Cardiac muscle cell (in vitro differentiated cells and primary cell): ENCODE measurements at places on chromosomes 6 and 20.

DNA sequence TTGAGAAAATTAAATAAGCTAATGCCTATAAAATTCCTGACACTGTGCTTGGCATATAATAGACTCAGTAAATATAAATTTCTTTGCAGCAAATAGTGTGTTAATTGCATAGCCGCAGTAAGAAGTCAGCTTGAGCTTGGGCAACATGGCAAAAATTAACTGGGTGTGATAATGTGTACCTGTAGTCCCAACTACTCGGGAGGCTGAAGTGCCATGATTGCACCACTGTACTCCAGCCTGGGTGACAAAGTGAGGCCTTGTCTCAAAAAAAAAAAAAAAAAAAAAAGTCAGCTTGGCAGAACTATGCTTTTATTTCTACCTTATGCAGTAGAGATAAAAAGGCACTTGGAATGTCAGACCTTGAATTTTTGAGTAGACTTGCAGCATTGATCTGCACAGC lies 121.8 kb downstream of the AKAP7 start:
- DNase-seq, result no peak

GRCh38 chr6:126252154-126252553 lies 87.8 kb upstream of the CENPW start:
- no peak for DNase-seq

GRCh38 chr6:77456531-77457248 lies 6.6 kb downstream of the HTR1B start:
- peak; percentile 98 for DNase-seq

GRCh38 chr6:87333591-87334181 lies 4.6 kb upstream of the GJB7 start:
- DNase-seq, result peak; percentile 60

DNA sequence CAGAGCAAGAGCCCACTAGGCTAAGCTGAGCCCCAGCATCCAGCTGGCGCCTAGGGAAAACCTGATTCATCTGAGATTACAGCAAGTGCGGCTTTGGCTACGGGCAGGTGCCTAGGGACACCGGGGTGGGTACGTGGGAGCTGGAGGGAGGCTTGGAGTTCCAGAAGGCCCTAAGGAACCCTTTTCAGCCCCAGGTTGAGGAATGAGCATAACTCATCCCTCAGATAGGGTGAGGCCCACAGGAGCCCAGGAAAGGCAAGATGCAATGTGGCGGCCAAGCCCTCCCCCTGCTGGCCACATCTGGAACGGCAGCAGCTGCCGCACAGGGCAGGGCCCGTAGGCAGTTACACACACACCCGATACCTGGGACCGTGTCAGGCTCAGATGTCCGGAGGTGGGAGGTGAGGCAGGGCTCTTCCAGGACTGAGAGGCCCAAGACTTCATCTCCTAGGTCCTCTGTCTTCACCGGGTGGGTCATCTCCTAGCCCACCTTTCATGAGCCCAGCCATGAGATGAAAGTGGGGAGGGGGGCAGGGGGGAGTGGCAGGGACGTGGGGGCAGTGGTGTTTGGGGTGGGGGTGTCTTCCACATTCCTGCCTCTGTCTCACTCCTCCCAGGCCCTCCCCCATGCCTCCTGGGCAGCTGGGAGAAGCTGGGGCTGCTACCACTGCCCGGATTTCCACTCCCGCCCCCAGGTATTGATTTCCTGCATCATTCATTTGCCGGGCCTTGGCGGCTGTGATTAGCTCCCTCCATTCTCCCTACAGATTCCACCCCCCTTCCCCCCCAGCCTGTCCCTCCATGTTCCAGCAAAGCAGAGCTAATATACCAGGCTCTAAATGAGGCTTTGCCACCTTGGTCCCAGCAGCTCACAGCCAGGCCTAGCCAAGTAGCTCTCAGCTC lies 5.5 kb downstream of the MDGA1 start:
- peak; percentile 74 for DNase-seq

DNA sequence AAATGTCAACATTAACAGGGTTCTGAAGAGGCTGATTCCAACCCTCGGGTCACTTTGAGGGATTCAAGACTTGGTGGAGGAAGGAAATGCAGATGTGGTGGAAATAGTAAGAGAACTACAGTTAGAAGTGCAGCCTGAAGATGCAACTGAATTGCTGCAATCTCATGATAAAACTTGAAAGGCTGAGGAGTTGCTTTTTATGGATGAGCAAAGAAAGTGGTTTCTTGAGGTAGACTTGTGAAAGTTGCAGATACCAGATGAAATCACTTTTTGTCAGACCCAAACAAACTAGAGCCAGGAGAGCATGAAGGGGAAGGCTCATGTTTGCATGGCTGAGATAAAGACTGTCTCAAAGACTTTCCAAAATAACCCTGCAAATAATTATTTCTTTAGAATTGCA lies 16.2 kb downstream of the ANKRD6 start:
- DNase-seq, result no peak
